ENCODE measurements at places on chromosomes 1 and 21.

GRCh38 chr1:1678581-1679380, 13.8 kb downstream of the SLC35E2B start:
- DNase-seq, result no peak

DNA sequence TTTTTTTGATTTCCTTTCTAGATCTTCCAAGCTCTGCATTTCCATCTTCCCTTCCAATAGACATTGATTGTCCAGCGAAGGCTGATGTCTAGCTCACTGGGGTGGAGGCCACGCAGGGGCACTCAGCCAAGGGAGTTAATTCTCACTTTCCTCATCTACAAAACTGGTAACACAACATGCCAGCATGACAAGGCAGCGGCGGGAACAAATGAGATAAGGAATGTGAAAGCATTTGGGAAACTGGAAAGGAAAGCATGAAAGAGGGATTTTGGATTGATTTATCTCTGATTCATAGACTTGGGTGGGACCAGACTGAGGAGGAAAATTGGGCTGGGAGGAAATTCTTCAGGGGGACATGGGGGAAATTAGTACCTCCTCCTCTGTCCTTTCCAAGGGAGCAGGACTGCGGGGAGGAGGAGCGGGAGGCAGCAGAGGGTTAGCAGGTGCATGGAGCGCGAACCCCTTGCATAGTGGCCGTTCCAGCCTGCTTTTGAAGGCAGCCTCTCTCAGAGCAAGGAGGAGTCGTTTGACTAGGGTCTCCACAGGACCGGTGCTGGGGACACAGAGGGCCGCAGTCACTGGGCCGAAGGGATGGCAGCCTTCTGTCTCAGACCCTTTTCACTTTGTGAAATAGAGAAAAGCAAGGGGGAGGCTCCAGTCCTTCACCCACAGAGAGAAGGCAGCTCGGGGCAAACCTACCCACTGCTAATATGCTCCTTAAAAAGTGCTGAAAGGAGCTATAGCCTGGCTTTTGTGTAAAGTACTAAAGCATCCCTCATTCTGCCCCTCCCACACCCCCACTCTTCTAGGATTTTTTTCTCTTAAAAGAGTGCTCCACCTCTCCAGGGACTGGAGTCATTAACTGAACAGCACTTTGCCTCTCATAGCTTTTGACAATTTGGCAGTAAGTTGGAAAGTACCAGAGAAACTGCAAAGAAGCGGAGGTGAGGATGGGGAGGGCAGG, 89.2 kb downstream of the PLXNA2 start:
- DNase-seq, result no peak

- DNase-seq, result no peak
Observed at GRCh38 chr1:52237430-52237829, 95.5 kb downstream of the ZFYVE9 start.

DNA sequence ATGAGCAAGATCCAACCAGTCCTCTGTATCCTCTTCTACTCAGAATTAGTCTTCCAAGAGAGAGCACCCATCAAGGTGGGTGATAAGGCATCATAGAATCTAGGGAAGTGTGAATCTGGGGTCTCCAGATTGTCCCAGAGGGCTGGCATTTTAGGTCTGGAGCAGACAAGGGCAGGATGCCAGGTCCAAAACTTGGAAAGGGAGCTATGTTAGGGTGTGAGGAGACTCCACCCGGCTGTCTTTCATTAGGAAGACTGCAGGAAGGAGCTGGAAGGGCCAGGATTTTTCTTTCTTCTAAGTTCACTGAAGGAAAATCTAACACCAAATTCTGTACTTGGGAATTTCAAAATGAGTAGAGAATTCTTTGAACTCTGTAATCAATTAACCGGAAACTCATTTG, 86.1 kb upstream of the BMP8A start:
- no peak for DNase-seq

GRCh38 chr1:182794676-182795201, 5.2 kb downstream of the NPL start:
- DNase-seq, result no peak

- no peak for DNase-seq
Observed at GRCh38 chr1:154730986-154731489, 123.1 kb upstream of the ADAR start.
